ENCODE measurements at places on chromosomes 1 and 21.

- DNase-seq: peak; percentile 61
Observed at GRCh38 chr1:176515310-176515709, 52.3 kb downstream of the PAPPA2 start.

- DNase-seq: peak; percentile 74
Observed at GRCh38 chr1:25805863-25806225, 5.9 kb downstream of the SELENON start.

- DNase-seq: peak; percentile 60
Observed at GRCh38 chr1:11650331-11650991, 3.8 kb downstream of the FBXO2 start.

DNA sequence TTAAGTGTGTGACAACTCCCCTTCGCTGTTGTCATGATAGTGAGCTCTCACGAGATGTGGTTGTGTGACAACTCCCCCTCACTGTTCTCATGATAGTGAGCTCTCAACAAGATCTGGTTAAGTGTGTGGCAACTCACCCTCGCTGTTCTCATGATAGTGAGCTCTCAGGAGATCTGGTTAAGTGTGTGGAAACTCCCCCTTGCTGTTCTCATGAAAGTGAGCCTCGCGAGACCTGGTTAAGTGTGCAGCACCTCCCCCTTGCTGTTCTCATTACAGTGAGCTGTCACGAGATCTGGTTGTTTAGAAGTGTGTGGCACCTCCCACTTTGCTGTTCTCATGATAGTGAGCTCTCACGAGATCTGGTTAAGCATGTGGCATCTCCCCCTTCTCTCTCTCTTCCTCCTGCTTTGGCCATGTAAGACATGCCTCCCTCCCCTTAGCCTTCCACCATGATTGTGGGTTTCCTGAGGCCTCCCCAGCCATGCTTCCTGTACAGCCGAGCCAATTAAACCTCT, 25.1 kb upstream of the LSS start:
- no peak for DNase-seq

DNA sequence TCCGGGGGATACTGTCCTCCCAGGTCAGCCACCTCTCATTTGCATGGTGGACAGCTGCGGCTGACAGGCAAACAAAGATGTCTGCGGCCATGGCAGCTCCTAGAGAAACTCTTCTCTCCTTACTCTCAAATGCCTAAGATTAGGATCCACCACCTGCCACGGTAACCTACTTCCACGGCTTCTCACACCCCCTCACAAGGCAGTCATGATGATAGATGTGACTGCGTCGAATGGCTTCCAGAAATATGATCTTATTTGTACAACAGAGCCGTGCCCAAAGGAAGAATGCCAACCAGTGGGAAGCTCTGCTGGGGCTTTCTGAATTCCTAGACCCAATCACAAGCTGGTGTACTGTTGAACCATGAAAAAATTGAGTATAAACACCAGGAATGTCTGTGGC, 73.4 kb downstream of the BACE2 start:
- no peak for DNase-seq

GRCh38 chr1:113178106-113178505, 105.1 kb downstream of the LRIG2 start:
- DNase-seq: no peak

DNA sequence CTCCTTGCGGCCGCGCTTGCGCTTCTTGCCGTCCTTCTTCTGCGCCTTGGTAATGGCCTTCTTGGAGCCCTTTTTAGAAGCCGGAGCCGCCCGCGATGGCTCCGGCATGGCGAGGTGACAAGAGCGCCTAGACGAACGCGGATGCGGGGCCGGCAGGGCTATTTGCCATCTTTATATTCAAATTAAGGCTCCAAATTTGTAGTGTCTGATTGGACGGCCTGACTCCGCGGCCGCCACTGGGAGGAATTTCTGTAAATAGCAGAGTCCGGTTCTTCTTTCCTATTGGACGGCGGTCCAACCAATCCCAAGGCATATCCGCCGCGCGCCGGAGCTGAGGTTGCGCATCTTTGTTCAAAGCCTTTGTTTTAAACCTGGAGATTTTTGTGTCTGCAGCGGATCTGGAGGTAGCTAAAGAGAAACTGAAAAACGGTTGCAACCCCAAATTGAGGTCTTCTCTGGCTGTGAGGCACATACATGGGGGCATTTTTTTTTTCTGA, 22.6 kb upstream of the RNF187 start:
- DNase-seq: peak; percentile 96

- no peak for DNase-seq
Observed at GRCh38 chr1:150987924-150988323, 5.8 kb downstream of the ANXA9 start.

GRCh38 chr1:199085903-199086302, 447.1 kb downstream of the PTPRC start:
- DNase-seq: no peak

DNA sequence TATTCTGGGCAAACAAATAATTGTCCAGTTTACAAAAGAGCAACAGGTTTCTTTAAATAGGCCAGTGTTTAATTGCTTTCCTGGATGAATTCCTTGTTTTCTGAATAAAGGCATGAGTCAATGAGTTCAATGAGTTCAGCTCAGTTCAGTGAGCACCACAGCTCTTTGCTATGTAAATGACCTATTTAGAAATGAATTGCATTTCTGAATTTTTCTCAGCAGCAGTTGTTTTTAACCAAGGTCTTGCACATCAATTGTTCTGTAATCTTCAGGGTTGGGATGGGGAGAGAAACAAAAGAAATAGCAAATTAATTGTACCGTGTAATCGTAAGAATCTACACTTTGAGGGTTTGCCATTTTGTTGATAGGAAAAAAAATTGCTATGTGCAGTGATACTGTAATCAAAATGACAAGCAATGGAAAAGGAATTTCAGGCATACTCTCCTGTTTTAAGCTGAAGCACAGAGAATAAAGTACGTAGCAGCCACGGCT, 45.7 kb downstream of the MIS18A start:
- DNase-seq: peak; percentile 9

- no peak for DNase-seq
Observed at GRCh38 chr1:156877433-156878170, 15.9 kb upstream of the PEAR1 start.

GRCh38 chr21:35682904-35683549, 377.3 kb downstream of the SETD4 start:
- DNase-seq: no peak

GRCh38 chr1:195851804-195852203, 756.4 kb downstream of the KCNT2 start:
- DNase-seq: no peak

DNA sequence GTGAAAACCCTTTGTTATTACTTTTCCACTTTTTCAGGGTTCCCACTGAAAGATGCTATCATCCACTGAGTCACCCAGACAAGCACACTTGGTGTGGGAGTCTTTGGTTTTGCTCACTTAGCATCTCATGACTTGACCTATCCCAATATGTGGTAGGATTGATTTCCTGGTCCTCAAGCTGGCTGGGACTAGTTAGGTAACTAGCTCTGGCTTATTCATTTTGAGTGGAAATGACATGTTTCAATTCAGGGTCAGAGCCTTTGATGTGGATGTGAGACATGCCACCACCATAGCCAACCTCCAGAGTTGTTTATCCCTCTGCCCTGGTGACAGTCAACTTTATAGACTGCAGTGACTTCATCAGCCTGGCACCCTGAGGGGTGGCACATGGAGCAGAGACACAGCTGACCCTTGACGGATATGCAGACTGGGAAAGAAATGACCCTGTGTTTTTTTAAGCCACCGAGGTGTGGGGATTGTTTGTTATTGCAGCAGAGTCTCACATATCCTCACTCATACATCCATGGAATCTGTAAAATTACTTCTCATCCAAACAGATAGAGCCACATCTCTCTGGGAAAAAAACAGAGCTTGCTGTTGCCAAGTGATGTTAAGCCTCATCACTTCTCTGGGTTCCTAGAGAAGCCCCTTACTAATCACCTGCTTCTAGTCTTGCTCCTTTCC, 699.9 kb downstream of the MATN1 start:
- DNase-seq: no peak

DNA sequence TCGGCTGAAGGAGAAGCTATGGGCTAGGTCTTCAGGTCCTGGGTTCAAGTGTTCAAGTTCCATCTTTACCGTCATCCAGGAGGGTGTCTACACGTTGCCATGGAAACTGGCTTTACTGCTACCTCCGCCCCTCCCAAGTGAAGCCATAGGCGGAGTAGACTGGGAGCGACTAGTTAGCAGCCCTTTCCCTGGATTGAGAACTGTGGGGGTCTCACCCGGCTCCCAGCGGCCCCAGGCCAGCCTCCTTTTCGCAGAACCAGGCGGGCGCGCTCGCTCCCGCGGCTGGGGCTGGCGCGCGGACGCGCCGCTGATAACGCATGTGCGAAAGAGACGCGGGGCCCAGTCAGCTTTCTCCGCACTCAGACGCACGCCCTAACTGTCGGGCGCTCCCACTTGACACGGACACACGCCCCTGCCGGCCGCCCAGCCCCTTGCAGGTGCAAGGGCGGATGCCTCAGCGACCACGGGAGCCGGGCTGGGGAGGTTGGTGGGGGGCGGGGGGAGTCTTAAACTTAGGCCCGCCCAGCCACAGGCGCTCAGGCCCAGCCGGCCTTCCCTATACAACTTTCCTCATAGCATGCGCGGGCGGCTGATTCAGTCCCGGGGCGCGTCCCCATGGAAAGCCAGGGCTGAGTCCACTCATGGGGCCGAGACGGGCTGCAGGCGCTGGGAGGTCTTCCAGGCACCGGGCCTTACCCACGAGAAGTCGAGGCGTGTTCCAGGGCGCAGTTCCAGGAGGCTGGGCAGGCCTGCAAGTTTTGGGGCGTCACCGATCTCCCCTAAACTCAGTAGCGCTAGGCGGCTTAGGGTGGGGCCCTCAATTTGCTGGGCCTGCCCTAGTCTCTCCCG, 7.4 kb downstream of the EFNA4 start:
- peak; percentile 61 for DNase-seq

GRCh38 chr1:44652445-44653106, 21.7 kb downstream of the TMEM53 start:
- peak; percentile 80 for DNase-seq

GRCh38 chr1:92583821-92584760, 97.4 kb upstream of the GFI1 start:
- no peak for DNase-seq

DNA sequence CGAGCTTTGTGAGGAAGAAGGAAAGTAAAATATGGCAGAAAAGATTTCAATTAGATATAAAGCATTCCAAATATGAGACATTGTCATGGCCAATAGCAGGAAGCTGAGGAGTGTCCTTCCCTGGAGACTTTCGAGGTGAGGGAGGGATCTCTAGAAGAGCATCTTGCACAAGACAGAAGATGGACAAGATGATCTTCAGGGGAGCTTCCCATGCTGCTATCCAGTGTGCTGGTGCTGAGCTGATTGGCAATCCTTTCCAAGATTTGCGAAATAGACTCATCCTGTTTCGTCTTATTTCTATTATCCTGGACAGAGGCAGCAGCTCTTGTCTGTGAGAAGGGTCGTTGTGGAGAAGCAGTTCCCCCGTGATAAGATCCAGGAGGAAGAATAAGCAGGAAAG, 342.0 kb upstream of the CAMK1G start:
- DNase-seq: no peak

GRCh38 chr1:4965346-4966075, 311.1 kb downstream of the AJAP1 start:
- DNase-seq: no peak

GRCh38 chr1:225650179-225650578, 2.7 kb downstream of the ENAH start:
- no peak for DNase-seq

GRCh38 chr1:1809489-1809888, 31.2 kb upstream of the NADK start:
- DNase-seq: no peak

DNA sequence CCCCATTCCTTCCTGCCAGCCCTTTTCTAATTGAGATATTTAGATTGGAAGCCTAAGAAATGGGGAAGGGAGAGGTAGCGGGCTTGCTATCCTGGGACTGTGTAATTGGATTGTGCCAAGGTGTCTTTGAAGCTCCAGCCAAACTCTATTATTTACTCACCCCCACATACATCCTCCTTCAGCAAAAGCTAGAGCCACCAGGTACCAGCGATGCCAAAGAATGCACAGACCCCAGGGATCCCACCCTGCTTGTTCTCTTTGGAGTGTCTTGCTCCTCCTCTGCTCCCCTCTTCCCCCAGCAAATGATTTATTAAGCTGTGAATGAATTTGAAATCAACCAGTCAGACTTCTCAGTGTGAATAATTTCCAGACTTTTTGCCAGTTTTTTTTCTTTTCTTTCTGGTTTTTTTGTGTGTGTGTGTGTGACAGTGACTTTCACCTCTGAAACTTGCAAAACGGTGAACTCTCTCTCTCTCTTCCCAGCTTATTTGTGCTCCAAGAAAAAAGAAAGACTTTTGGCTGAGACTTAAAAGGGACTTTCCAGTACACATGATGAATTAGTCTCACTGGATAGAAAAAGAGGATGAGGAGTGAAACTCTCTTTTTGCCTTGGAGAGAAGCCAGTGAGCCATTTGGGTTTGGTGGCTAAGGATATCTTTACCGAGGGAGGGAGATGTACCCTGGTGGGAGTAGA, 1.8 kb downstream of the VASH2 start:
- peak; percentile 5 for DNase-seq
